Activated CD4-positive, alpha-beta T cell treated with anti-CD3 and anti-CD28 coated beads, Interleukin-2, Interleukin-6, amounts not matched to agents 100 ng/mL and 50 ng/mL, durations not matched to agents 16 hours and 8 hours (primary cell): ENCODE measurements at places on chromosomes 7 and 10.

GRCh38 chr7:69373171-69374043, 224.9 kb upstream of the AUTS2 start:
- no peak for DNase-seq

DNA sequence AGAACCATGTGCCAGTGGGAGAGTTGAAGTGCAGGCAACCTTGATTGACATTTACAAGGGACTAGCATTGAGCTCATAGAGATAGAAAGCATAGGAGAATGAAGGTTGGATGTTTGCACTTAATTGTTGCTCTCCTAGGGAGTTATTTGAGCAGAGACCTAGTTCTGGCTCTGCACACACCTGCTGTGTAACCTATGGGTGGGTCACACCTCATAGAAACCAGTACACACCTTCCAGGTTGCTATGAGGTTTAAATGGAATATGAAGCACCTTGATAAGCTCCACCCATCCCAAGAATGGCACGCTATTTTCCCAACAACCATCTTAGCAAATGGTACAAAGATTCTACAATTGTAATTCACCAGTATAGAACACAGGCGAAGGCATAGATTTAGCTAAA, 86.2 kb upstream of the AOAH start:
- no peak for DNase-seq

GRCh38 chr10:99520040-99520846, 12.5 kb upstream of the NKX2-3 start:
- DNase-seq: no peak

DNA sequence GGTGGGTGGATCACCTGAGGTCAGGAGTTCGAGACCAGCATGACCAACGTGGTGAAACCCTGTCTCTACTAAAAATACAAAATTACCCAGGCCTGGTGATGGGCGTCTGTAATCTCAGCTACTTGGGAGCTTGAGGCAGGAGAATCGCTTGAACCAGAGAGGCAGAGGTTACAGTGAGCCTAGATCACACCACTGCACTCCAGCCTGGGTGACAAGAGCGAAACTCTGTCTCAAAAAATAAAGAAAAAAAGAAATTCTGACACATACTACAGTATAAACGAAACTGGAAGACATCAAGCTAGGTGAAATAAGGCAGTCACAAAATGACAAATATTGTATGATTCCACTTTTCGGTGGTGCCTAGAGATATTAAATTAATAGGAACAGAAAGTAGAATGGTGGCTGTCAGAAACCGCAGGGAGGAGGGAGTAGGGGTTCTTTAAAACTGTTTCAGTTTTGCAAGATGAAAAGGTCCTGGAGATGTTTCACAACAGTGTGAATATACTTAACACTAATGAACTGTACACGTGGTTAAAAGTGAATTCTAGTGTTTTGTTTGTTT, 23.2 kb downstream of the PILRA start:
- peak; percentile 89 for DNase-seq

DNA sequence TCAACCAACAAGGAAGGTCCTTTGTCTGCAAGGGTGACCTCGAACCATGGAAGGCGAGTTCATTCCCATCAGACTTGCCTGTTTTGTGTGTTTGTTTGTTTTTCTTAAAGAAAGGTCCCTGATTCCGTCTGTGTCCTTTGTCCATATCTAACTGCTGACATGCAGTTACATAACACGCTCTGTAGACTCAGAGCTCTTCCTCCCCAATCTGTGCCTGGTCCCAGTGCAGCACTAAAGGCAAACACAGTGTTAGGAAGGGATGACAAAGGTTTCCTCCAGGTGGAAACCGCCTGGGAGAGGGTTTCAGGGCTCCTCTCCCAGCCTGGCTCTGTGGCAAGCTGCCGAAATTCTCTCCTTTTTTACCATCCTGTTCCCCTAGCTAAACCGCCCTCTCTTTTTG, 13.4 kb downstream of the JCAD start:
- no peak for DNase-seq

- no peak for DNase-seq
Measured at GRCh38 chr10:11616021-11616420, 4.6 kb upstream of the USP6NL start.

DNA sequence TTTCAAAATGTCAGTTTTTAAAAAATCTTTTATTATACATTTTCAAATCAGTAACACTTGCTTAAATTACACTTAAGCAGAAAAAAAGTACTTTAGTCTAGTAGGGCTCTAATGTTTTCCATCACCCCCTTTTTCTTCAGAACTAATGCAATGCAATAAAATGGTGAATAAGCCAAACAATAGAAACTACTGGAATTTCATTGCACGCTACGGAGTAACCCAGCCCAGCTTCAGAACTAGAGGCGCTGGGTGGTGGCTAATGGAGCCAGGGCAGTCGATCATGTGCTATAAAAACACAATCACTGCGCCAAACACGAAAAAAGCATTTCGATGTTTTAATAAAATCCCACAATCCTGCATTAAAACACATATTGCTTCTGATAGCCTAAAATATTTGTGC, 59.9 kb upstream of the ODAD2 start:
- DNase-seq: no peak

GRCh38 chr10:75377869-75378268, 23.7 kb downstream of the ZNF503 start:
- DNase-seq: no peak

- no peak for DNase-seq
Measured at GRCh38 chr10:21449288-21449966, 76.1 kb downstream of the SKIDA1 start.

- DNase-seq: no peak
Measured at GRCh38 chr10:34861293-34862021, 46.4 kb upstream of the PARD3 start.

- no peak for DNase-seq
Measured at GRCh38 chr10:28566458-28567015, 33.6 kb downstream of the WAC start.

GRCh38 chr7:133165529-133165928, 83.6 kb upstream of the CHCHD3 start:
- no peak for DNase-seq

DNA sequence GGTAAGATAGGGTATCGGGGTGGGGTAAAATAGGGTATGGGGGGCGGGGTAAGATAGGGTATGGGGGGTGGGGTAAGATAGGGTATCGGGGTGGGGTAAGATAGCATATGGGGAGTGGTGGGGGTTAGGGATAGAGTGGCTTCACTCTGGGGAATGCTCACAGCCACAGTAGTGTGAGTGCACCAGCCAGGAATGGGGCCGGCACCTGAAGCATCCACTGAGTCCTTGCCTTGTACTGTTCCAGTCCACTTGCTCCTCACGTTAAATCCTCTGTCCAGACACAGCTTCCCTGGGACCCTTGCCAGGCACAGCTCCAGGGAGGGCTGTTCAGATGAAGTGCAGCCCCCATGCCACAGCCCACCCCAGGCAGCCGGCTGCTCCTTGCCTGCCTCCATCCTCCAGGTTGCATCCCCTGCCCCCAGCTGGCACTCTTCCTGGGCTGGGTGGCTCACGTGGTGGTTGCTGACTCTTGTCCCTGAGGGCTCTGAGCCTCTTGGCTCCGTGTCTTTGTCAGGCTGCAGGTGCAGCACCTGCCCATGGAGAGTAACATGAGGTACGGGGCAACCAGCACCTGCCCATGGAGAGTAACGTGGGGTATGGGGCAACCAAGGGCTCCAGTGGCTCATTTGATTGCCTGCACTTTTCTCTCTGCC, 268.4 kb downstream of the TCERG1L start:
- DNase-seq: no peak
